Activated CD8-positive, alpha-beta memory T cell treated with anti-CD3 and anti-CD28 coated beads for 24 hours (primary cell): ENCODE measurements at places on chromosomes 12 and 14.
A peak's percentile ranks its signal among the peaks of the same experiment; 100 is the strongest.

DNA sequence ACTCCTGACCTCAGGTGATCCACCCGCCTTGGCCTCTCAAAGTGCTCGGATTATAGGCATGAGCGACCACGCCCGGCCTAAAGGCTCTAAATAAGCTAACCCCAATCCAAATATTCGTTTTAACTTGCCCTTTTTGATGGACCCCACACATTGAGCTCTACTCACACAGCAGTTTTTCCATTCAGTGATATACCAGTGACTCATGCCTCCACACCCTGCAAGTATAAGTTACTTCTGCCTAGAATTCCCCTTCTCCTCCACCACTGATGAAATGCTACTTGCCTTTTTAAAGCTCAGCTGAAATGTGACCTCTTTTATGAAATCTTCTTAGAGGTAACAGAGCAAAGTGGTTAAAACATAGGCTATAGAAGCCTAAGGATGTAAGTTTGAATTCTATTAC lies 68.8 kb downstream of the EXOC5 start:
- no peak for DNase-seq

DNA sequence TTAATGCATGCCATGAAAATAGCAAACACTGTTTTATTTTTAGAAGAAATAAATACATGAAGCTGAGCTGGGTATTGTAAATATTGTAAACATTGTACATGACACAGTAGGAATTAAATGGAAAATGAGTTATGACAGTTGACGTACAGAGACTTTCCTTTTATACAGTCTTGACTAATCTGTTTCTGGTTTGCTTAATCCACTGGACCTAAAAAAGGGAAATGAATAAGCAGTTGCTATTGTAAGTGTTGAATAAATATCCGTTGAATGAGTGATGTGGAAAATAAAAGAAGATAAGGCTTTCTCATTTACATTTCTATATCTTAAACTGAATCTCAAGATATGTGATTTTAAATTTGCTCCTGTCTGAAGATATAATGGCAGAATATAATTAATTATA lies 15.0 kb downstream of the PMCH start:
- DNase-seq = no peak

- no peak for DNase-seq
Measured at GRCh38 chr14:47626151-47627035, 49.0 kb downstream of the MDGA2 start.

DNA sequence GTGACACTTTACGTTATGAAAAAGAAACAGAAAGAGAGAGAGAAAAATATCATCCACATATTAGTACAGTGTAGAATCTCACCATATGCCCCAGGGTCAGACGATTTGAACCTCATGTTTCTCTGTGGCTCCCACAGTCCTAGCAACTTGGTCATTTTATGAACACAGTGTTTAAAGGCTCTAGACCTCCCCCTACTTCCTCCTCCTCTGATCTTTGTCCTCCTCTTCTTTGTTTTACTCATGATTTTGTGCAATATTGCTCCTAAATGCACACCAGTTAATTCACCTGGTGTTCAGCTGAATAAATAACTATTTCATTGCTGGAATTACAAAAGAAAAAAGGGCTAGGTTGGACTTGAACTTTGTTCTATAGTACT lies 18.2 kb downstream of the GLT1D1 start:
- no peak for DNase-seq

- no peak for DNase-seq
Measured at GRCh38 chr14:53599221-53599945, 357.2 kb downstream of the BMP4 start.

- DNase-seq = peak; percentile 81
Measured at GRCh38 chr14:99268810-99269707, 2.9 kb downstream of the BCL11B start.

- DNase-seq = no peak
Measured at GRCh38 chr12:131537267-131537958, 173.5 kb upstream of the SFSWAP start.

GRCh38 chr14:59391388-59391787 lies 73.8 kb downstream of the GPR135 start:
- DNase-seq = no peak

GRCh38 chr12:66149702-66150398 lies 19.3 kb upstream of the LLPH start:
- DNase-seq = no peak

DNA sequence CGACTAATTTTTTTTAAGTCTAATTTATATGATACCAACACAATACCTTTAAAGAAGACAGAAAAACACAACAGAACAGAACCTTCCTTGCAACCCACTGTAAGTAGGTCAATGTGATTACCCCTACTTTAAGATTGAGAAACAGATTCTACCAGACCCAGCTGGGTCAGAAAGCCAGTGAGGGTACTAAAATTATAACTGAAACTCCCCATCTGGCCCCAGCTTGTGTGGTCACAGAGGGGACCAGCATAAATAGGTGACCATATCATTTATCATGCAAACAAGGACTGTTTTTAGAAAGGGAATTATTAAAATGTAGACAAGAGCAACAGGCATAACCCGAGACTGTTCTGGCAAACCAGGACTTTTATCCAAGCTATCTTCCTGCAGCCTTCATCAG lies 30.1 kb upstream of the FRMD6 start:
- no peak for DNase-seq

DNA sequence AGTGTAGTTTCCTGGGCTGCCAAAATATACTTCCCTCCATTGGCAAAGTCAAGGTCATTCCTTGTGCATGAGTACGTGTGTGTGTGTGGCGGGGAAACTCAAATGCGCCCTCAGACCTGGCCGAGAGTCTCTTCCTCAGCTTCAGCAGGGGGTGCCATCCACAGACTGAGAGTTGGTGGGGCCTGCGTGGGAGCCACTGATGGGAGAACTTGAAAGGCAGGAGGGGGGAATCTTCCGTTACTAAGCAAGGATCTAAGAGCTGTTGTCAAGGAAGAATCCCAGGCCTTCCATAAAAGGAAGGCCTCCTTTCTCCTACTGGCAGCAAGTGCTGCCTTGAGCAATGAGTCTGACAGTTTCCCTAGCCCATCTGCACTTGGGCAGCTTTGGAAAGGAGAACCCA lies 274.9 kb downstream of the EMP1 start:
- DNase-seq = no peak
